Islet precursor cell (in vitro differentiated cells): ENCODE measurements at places on chromosomes 5 and 9.

- DNase-seq = no peak
Measured at GRCh38 chr9:9142001-9142400, 1342.4 kb upstream of the DMAC1 start.

DNA sequence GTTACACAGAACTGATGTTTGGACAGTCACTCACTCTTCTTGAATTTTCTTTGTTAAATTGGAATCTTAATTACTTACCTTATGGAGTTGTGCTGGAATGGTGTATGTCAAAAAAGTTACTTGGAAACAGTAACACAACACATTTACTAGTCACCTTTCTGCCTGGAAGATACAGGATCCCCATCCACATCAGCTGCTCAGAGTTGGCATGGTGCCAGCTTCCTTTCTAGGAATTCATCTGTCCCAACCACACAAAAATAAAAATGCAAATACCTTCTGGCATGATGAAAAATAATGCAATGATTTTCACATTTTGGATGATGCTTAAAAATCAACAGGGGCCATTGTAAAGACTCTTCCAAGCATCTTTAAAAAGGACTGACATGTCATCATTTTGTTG is 341.5 kb downstream of the TMEM38B start:
- DNase-seq = no peak

GRCh38 chr9:122246666-122247065 is 17.9 kb upstream of the LHX6 start:
- DNase-seq = peak; percentile 23

DNA sequence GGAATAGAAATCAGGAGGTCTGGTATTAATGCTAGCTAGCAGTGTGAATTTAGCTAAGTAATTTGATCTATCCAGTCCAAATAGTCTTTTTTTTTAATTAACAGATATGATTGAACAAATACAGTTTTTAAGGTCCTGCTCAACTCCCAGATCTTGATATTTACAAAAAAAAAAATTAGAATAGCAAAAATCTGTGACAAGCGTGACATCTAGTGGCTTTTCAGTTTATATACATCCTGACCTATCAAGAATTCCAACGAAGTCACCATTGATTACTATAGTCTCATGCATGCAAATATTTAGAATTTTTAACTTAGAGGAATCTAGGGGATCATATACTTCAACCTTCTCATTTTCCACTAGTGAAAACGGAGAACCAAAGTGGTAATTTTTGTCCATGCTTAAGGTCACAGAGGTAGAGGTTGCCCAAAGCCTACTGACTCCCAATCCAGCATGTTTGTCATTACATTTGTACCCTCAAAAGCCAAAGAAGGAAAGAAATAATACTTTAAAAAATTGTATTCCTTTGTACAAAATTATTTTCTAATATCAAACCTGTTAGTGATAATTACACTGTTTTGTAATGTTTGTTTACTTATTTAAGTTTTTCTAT is 17.6 kb upstream of the TARS1 start:
- no peak for DNase-seq

- no peak for DNase-seq
Measured at GRCh38 chr9:105425816-105426433, 21.9 kb upstream of the FSD1L start.

DNA sequence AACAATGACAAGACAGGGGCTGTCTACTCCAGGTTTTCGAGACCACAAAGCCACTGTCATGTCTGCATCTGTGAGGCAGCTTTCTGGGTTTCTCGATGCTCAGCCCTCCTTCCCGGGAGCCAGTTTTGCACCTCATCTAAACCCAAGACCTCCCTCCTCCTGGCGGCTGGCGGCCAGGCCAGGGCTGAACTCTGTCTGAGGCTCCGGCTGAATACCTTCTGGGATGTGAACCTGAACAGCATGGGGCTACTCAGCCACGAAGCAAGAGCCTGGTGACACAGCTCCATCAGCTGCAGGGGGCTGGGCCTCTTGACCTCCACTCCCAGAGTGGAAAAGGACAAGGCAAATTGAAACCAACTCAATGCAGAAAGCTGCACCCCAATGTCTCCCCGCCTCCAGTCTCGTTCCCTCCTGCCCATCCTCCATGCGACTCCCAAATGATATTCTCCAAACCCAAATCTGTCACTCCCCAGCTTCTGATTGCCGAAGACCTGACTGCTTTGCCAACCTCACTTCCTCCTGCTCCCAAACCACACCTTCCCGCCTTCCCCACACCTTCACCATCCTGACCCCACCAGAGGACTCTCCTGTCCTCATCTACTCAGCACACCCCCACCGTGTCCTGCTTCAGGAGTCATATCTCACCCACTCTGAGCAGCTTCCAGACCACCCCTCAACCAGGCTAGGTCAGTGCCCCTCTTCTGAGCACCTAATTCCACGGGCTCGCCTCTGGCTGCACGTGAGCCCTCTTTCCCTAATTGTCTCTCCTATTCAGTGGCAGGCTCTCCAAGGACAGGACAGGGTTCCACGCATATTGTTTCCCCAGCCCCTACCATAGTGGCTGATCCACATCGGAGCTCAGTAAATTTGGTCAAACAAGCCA is 4.5 kb downstream of the ANKS6 start:
- DNase-seq = no peak

GRCh38 chr5:148988328-148988727 is 74.5 kb downstream of the SH3TC2 start:
- DNase-seq = peak; percentile 64

- DNase-seq = peak; percentile 27
Measured at GRCh38 chr5:1753490-1753889, 46.1 kb downstream of the MRPL36 start.

- peak; percentile 68 for DNase-seq
Measured at GRCh38 chr9:79570448-79571308, 1.1 kb upstream of the TLE4 start.

- no peak for DNase-seq
Measured at GRCh38 chr9:3049636-3050035, 205.7 kb upstream of the PUM3 start.
